ENCODE measurements at places on chromosomes 13 and 19.
A peak's percentile ranks its signal among the peaks of the same experiment; 100 is the strongest.

- DNase-seq = no peak
Observed at GRCh38 chr13:66811455-66811854, 418.7 kb downstream of the PCDH9 start.

DNA sequence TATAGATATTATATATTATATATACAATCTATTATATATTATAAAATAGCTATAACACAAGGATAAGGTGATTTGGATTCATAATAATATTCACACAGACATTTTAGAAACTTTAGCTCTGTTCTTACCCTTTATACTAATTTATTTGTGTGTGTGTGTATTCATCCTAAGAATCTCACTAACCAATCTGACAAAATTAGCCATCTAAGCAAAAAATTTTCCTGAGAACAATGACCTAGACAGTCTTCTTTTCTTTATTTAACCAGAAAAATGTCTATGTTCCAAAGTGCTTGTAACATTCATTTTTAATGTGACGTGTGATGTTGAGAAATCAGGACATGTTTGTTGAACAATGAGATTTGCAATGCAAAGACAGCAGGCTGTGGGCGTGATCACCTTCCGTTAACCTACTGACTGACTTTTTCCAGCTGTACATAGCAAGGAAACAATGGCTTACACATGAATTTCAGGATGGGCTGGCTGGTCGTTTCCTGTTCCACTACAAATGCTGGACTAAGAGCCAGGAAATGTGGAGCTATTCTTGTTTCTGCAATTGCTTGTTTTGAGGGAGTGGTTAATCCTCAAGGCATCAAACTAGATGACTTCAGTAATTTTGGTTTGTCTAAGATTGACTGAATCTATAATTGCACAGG, 634.6 kb upstream of the ARGLU1 start:
- peak; percentile 98 for DNase-seq

DNA sequence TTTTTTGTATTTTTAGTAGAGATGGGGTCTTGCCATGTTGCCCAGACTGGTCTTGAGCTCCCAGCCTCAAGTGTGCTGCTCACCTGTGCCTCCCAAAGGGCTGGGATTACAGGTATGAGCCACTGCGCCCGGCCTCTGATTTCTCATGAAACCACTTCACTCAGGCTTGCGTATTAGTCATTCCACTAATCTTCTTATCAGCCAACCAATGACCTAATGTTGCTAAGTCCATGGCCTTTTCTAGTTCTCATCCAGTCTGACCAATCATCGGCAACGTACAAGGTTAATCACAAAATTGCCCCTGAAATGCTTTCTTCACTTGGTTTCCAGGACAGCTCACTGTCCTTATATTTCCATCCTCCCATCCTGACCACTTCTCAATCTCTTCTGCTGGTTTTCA, 605.3 kb upstream of the SLC10A2 start:
- DNase-seq = no peak

- no peak for DNase-seq
Observed at GRCh38 chr19:18839465-18840287, 7.9 kb downstream of the UPF1 start.

GRCh38 chr13:39773833-39774232, 118.4 kb downstream of the COG6 start:
- peak; percentile 65 for DNase-seq

GRCh38 chr19:7859831-7860713, 14.1 kb downstream of the PRR36 start:
- DNase-seq = no peak

DNA sequence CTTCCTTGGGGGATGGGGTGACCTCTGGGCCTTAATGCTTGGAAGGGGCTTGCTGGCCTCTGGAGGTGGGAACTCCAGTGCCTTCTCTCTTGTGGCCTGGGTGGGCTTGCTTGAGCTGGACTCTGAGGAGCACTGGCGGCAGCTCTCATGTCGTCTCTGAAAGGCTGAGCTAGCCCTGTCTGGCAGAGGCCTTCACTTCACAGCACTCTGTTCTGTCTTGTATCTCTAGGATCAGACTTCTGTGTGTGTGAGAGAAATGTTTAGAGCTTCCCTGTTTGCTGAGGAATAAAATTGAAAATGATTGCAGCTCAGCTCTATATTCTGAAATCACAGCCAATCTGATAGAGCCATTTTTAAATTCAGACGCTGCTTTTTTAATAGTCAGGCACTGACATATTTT, 185.3 kb downstream of the KCNRG start:
- no peak for DNase-seq

- no peak for DNase-seq
Observed at GRCh38 chr13:48873587-48873986, 102.1 kb upstream of the FNDC3A start.

- no peak for DNase-seq
Observed at GRCh38 chr13:47901441-47901840, 99.6 kb downstream of the SUCLA2 start.

DNA sequence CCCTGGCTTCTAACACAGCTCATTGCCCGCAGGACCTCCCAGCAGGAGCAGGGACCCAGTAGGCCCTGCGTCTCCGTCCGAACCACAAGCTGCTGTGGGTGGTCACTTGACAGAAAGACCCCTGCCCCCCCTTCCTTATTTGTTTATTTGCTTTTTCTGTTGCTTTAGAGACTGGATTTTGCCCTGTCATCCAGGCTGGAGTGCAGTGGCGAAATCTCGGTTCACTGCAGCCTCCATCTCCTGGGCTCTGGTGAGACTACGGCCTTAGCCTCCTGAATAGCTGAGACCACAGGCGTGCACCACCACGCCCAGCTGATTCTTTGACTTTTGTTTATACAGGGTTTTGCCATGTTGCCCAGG, 7.6 kb upstream of the PTBP1 start:
- no peak for DNase-seq

DNA sequence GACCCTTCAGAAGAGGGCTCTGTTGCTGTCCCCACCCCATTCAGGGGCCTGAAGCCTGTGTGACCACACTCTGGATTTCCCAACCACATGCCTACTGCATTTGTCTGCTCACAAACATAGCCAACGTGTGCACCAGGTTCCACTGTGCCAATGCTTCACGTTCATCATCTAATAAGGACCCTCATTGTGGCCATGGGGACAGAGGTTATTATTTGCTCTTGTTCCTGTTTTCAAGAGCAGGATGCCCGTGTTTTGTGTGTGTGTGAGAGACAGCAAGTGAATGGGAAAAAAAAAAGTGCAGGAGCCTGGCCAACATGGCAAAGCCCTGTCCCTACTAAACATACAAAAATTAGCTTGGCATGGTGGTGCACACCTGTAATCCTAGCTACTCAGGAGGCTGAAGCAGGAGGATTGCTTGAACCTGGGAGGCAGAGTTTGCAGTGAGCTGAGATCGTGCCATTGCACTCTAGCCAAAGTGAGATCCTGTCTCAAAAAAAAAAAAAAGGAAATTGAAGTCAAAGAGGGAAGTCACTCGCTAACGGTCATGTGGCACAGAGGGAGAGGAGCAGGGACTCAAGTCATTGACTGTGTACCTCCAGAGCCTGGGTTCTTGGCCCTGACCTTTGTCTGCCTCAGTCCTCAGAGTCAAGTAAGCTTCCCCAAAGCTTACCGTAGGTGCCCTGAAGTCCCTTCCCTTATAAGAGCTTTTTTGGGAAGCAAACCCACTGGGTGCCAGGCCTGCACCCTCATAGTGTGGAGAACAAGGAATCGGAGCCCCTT, 6.9 kb downstream of the B3GNT8 start:
- DNase-seq = no peak

- DNase-seq = no peak
Observed at GRCh38 chr13:30895773-30896172, 10.3 kb upstream of the MEDAG start.

GRCh38 chr13:106633321-106633720, 65.4 kb upstream of the ARGLU1 start:
- DNase-seq = no peak

DNA sequence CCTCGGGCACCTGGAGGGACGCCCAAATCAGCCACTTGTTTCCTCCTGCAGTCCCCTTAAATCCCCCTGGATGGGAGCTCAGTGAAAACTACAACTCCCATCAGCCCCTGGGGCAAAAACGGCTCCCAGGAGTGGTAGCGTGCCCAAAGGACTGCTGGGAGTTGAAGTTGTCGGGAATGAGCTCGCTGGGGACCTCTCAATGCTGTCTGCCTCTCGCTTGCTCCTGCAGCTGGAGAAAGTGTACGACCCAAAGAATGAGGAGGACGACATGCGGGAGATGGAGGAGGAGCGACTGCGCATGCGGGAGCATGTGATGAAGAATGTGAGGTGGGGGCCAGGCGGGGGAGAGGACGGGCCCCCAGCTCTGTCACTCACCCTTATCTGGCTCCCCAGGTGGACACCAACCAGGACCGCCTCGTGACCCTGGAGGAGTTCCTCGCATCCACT, 14.7 kb upstream of the DHDH start:
- no peak for DNase-seq

DNA sequence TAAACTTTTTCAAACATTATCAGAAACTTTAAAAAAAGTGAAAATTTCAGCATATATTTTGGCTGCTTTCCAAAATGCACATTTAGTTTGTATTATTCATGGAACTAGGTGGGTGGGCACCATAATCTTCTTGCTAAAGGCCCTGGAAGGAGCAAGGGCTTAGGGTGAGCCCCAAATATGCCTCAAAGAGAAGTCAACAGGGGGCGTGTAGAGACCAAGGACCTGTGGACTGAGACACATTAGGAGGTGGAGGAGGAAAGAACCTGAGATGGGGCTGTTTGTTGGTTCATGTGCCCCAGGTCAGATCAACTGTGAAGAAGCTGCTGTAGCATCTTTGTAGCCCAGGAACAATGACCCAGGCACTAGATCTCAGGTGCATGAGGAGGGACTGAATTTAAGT, 79.6 kb upstream of the OLFM4 start:
- no peak for DNase-seq

DNA sequence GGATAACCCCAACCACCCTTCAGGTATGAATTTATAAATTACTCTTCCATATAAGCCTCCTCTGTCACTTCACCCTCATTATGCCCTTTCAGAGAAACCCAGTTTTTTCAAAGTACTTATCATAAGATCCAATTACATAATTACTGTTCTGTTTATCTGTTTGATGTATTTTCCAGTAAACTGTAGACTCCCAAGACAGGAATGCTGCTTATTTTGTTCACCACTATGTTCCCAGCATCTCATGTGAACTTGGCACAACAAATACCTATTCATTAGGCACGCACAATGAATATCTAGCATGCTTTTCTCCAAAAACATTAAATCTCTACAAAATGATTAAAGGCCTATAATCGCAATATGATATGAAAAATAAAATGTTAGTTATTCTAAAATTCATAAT, 13.2 kb downstream of the ENOX1 start:
- DNase-seq = no peak

DNA sequence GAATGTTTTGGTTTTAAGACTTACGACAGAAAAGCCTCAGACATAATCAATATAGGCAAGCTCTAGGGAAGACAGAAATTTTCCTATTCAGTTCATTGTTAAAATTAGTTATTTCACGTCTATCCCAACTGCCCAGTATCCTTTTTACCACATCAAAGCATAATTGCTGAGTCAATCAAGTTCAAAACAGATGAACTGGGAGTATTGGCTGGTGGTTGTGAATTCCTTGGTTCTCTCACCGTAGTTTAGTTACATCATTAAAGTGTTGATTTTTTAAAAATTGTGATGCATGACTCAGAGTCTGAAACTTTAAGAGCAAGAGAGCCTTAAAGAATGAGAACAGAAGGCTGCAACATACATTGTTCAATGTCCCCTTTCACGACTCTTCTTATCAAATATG, 143.3 kb upstream of the FREM2 start:
- DNase-seq = no peak

DNA sequence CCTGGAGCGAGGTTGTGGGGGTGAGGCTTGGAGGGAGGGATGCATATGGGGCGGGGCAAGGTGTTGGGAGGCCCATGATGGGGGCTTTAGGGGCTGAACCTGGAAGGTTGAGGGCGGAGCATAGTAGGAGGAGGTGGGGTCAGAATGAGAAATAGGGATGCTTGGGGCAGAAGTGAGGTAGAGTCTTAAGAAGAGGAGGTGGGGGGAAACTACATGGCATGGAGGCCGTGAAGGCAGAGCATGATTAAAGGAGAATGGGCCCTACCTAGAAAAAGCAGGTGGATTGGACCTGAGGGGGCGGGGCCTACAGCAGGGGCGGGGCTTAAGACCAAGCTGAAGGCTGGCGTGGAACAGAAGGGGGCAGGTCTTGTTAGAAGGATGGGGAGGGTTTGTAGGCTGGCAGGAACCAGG, 799 bp downstream of the NR1H2 start:
- peak; percentile 8 for DNase-seq

DNA sequence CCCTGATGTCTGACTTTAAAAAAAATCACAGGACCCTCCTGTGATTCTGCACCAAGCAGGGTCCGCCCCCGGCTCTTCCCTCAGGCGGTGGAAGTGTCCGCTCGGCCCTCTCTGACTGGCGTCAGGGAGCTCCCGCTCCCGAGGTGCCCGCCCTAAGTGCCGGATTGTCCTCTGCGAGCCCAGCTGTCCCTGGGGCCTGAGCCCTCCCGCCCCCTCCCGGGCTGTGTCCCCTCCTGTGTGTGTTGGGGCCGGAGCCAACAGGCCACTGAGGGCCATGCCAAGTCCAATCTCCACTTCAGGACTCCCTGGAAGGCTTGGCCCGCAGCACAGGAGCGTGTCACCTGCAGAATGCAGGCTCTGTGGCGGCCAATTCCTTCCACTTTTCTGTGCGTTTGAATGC, 25.4 kb downstream of the MAP2K2 start:
- no peak for DNase-seq

DNA sequence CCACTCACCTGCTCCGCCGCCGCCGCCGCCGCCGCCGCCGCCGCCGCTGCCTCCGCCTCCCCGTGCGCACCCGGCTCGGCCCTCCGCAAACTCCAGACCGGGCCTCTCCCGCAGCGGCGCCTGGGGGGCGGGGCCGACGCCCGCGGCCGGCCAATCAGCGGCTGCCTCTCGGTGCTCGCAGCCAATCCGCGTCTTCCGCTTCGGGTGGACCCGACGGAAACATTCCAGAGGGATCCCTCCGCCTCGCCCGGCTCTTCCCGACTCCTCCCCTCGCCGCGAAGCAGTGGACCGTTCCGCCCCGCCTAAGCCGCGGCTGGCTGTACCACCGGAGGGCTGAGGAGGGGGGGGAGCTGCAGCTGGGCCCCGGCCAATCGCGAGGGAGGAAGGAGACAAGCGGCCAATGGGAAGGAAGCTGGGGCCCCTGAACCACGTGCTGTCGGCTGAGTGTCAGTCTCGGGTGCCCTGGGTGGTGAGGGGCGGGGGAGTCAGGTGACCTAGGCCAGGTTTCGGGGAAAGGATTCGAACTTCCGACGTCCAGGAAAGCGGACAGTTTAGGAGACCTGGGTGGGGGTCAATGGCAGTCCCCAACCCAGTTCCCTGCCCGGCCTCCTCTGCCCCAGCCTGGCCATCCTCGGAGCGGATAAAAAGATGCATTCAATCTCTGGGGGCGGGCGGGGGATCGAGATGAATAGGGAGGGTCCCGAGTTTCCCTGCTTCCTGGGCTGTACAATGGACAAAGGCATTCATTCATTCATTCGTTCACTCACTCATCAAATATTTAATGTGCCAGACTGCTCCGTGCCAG, at the start of gene GIPC1:
TSS of gene GIPC1 (minus strand) at position 99 of the 805 bp plus-strand sequence. CDS start 13,151 bp downstream, outside the sequence.
- DNase-seq = peak; percentile 97

GRCh38 chr13:33577007-33577406, 240.9 kb upstream of the RFC3 start:
- no peak for DNase-seq
